ENCODE measurements at places on chromosomes 2 and 18. TPM values are rescaled to one million over a fixed set of nuclear protein-coding genes. Genes with fewer than 3 reads are reported as not detected.

The GLB1L gene
- 3.6 TPM for total RNA-seq

DNA sequence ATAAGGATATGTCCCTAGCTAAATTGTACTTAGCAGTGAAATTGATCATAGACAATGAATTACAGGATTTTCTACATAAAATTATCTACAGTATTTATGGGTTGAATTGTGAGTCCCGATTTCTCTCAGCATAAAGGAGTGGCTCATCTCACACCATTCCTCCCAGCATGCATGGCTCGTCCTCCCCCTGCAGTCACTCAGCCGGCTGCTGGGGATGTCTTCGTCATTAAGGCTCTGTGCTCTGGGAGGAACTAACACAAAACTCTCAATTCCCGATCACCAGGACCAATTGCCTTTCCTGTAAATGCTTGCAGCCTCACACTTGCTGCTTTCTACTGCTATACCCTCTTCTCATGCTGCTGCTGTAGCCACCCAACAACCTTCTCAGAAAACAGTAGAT lies 75.9 kb downstream of the TXNL1 start:
- no peak for DNase-seq

The CCBE1 gene
- total RNA-seq, result 93.9 TPM

GRCh38 chr2:172480301-172481218 lies 53.2 kb downstream of the ITGA6 start:
- DNase-seq, result peak; percentile 20

- no peak for DNase-seq
These were observed 494 bp upstream of the ROCK1 start for GRCh38 chr18:21112140-21112473.

DNA sequence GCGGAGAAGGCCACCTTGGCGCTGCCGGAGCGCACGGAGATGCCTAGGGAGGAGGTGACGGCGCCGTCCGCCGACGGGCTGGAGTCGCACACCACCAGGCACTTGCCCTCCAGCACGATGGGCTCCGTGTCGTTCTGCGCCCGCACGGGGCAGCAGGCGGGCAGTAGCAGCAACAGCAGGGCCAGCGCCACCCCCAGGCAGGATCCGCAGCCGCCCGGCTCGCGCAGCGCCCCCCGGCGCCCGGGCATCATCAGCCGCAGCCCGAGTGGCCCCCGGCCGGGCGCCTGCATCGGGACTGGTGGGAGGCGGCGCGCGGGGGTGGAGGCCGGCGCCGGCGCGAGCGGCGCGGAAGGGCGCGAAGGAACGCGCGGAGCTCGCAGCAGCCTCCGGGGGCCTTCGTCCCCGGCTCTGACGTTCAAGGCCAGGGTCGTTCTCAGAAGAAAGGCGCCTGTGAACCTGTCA lies 2.2 kb downstream of the CBLN2 start:
- no peak for DNase-seq

The GALNT5 gene
- 73.6 TPM for total RNA-seq

- DNase-seq, result peak; percentile 67
These were observed 7.9 kb downstream of the PCBP1 start for GRCh38 chr2:70094978-70095719.

GRCh38 chr18:48333563-48333962 lies 75.6 kb downstream of the ZBTB7C start:
- no peak for DNase-seq

Measured in IMR-90 (cell line).